ENCODE measurements at places on chromosomes 6 and 20.

- DNase-seq = no peak
Observed at GRCh38 chr6:143673669-143674068, 4.1 kb upstream of the PHACTR2 start.

GRCh38 chr6:167407239-167408064 lies 82.6 kb downstream of the TTLL2 start:
- no peak for DNase-seq

DNA sequence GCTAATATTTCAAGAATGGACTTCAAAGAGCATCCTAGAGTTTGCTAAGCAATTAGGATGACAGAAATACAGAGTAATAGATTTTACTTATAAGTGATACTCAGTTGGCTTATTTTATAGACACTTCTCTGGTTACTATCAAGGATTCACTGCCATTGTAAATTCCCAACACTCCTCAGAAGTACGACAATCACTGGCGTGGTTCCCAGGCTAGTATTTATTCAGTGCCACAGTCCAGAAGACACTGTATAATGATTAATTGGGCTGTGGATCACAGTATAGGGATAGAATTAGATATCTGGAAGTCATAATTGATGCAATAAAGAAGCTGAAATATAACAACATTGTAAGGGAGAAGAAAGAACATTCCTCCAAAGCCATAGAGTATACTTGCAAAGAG lies 15.7 kb downstream of the MANEA start:
- DNase-seq = no peak

DNA sequence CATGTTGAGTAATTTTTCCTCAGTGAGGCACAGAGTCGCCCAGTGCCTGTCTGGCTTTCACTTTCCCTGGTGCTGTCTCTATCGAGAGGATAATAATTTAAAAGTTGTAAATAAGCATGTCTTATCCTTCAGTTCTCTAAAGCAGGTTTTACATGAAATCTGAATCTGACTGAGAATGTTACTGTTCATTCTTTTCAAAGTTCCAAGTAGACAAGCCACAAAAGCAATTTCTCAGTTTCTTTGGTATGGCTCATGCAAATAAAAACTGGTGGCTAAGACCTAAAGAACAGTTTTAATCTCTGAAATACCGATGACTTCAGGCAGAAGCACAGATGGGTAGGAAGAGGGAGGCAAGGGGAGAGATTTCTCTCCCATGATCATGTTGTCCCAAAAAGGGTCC lies 87.6 kb upstream of the GCM1 start:
- DNase-seq = no peak

- no peak for DNase-seq
Observed at GRCh38 chr20:21202259-21202658, 76.4 kb downstream of the KIZ start.

DNA sequence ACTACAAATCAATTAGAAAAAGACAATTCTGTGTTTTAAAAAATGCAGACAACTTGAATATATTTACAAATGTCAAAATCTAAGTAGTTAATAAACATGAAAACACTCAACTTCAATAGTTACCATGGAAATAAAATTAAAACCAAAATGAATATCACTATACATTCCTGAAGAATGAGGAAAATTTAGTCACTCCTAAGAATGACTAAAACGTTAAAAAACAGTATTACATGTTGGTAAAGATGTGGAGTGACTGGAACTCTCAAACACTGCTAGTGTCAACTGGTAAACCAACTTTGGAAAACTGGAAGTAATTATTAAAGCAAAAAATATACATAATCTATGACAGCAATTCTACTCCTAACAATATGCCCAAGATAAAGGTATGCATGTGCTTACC lies 36.3 kb downstream of the AHI1 start:
- DNase-seq = no peak

DNA sequence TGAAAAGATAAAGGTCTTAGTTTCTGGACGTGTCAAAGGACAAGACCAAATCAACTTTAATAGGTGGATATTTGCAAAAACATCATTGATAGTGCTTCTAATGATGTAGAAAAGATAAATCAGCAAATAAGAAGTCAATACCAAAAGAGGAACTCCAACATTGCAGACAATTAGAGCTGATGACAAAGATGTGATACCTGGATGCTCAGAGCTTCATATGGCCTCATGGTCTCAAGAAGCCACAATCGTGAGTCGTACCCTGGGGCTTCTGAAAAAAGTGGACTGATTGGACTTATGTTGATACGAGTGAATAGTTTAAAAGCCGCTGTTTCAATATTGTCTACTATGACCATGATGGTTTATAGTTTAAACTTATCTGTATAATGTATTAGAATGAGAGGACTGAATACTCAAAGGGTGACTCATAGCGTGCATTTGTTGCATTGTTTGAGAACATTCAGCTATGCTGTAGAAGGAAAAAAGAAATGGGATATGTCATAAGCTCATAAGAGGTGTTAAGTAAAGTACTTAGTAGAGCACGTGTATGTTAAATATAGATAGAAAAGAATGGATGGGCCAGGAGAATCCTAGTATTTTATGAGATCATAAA lies 54.6 kb upstream of the RIPOR2 start:
- DNase-seq = no peak

DNA sequence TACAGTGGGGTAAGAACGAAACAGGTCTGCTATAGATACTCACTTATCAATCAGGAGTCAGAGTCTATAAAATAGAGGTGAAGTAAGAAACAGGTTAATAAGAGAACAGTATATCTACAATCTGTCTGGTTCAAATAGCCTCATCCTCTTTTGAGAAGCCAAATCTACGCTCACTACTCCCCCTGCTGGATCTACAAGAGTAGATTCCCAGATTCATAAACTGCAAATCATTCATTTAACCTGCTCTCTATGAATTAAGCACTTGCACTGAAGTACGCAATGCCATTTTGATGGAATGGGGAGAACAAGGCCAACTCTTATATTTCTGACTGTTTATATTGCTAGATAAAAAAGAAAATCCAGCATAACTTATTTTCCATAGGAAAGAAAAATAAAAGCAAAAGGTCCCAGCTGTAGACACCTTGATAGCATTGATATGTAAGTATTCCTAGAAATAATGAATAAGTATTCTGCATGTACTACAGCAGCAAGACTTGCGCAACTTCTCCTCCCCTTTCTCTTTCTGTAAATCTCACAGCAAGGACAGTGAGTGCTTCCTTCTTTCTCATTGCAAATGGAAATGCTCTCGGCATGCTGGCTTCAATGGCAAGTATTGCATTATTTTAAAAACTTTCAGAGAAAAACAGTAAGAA lies 92.3 kb downstream of the RFX6 start:
- DNase-seq = no peak

GRCh38 chr6:15491255-15491985 lies 171.4 kb downstream of the DTNBP1 start:
- peak; percentile 40 for DNase-seq

- no peak for DNase-seq
Observed at GRCh38 chr6:88982720-88983119, 19.3 kb upstream of the RNGTT start.

DNA sequence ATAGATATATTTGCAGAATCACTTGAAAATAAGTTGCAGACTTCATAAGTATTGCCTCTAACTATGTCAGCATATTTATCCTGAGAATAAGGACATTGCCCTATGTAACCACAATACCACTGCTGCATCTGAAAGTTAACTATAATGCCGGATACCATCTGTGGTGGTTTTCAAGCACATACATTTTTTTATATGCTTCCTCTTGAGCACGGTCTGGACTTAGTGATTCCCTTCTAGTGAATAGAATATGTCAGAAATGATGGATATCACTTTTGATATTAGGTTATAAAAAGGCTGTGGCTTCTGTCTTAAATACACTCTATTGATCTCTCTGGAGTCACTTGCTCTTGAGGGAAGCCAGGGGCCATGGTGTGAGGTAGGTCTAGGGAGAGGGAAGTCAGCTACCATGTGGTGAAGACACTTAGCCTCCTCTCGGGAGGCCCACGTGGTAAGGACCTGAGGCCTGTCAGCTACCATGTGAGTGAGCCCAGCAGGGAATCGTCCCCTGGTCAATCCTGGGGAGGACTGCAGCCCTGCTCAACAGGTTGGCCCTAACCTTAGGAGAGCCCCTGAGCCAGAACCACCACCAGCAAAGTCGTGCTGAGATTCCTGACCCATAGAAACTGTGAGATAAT lies 57.5 kb downstream of the CCDC170 start:
- DNase-seq = no peak

DNA sequence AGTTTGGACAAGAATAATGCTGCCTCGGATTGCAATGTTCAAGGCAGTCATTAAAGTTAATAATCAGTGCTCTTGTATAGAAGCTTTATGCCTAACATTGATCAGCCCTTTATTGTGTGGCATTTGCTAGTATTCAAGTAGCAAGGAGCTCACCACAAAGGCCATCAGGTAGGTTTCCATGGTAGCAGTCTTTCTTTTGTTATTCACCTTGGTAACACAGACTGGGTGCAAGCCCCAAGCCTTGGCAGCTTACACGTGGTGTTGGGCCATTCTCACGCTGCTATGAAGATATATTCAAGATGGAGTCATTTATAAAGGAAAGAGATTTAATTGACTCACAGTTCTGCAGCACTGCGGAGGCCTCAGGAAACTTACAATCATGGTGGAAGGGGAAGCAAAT lies 149.3 kb downstream of the ADAT2 start:
- DNase-seq = no peak

- peak; percentile 15 for DNase-seq
Observed at GRCh38 chr20:24917797-24918578, 31.1 kb upstream of the CST7 start.

GRCh38 chr6:43359831-43360230 lies 9.6 kb downstream of the ZNF318 start:
- DNase-seq = no peak

DNA sequence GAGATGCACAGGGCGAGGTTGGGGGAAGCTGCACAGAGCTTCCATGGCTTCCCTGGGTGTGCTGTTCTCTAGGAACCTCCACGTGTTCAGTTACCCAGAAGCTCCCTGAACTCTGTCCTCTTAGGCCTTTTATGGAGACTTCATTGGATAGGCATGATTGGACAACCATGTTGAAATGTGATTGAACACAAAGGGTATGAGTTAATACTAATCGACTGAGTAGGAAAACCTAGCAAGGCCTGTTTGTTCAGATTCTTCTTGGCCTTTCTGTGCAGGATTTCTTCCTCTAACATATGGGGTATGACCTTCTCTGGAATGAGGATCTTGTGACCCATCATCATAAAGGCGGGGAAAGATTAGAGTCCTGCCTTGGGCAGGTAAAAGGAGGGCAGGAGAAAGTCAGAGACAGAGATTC lies 70.7 kb upstream of the SMIM29 start:
- no peak for DNase-seq

GRCh38 chr20:32651537-32651936 lies 22.2 kb downstream of the C20orf203 start:
- DNase-seq = no peak

DNA sequence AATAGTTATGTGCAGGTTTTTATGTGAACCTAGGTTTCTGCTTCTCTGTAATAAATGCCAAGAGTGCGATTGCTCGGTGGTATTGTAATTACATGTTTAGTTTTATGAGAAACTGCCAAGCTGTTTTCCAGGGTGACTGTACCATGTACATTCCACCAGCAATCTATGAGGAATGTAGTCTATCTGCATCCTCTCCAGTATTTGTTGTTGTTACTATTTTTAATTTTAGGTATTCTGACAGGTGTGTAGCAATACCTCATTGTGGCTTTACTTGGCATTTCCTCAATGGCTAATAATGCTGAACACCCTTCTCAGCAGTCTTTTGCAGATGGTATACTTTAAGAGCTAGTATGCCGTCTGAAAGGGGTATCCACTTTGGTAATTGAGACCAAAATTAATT lies 142.1 kb downstream of the BMP2 start:
- no peak for DNase-seq

DNA sequence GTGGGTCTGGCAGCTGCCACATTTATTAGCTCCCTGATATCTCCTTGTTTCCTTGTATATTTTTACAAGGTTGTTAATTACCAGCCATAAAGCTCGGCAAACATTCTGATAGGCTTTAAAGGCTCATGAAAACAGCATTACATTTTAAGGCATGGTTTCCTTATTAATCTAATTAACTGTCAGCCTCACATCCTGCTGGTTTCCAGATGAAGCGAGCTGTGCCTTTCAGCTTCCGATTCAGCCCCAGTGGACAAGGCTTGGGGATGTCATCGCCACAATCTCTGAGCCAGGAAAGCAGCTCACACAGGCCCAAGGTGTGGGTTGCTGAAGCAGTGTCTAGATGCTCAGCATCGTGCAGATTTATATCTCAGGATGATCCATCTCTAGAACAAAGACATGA lies 66.0 kb upstream of the RALY start:
- no peak for DNase-seq

GRCh38 chr6:92459606-92460005 lies 959.8 kb downstream of the EPHA7 start:
- DNase-seq = no peak

- no peak for DNase-seq
Observed at GRCh38 chr6:151385177-151385576, 6.2 kb downstream of the ZBTB2 start.

DNA sequence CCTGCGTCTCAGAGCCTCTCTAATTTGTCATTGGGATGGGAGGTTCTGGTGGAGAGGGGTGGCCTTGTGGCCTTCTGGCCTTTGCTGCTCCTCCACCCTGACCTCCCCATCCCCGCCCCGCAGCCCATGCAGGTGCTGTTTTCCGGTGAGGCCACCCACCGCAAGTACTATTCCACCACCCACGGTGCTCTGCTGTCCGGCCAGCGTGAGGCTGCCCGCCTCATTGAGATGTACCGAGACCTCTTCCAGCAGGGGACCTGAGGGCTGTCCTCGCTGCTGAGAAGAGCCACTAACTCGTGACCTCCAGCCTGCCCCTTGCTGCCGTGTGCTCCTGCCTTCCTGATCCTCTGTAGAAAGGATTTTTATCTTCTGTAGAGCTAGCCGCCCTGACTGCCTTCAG lies 171.8 kb upstream of the RNF24 start:
- no peak for DNase-seq

GRCh38 chr6:114432400-114432799 lies 89.6 kb upstream of the HS3ST5 start:
- no peak for DNase-seq

GRCh38 chr6:79188885-79189480 lies 45.5 kb downstream of the HMGN3 start:
- no peak for DNase-seq

DNA sequence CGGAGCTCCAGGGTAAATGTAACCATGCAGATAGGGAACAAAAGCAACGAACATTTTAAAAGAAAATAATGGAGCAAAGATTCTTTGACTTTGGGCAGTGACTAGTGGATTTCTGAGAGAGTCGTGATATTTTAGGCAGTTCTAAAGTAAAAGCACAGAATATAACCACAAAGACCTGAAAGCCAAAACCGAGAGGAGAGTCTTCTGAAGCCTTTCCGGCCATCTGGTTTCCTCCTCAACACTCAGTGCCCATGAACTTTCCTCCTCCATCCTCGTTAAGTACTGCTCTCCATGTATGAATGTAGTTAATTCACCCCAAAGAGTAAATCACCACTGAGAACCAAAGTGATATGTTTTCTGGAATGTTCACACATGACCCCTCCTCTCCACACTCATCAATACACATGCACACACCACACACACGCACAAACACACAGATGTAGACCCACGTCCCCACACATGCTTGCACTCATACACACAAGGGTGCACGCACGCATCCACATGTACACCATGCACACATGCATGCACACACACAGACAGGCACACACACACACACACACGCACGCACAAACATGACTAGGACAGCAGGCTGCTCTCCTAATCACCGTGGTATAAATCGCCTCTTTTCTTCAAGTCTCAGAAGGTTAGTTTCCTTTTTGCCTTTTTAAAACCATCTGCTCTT lies 109.5 kb downstream of the MYLK4 start:
- no peak for DNase-seq

GRCh38 chr6:111129013-111129412 lies 41.7 kb downstream of the SLC16A10 start:
- no peak for DNase-seq
